Fibroblast of villous mesenchyme (primary cell): ENCODE measurements at places on chromosomes 2 and 18.

DNA sequence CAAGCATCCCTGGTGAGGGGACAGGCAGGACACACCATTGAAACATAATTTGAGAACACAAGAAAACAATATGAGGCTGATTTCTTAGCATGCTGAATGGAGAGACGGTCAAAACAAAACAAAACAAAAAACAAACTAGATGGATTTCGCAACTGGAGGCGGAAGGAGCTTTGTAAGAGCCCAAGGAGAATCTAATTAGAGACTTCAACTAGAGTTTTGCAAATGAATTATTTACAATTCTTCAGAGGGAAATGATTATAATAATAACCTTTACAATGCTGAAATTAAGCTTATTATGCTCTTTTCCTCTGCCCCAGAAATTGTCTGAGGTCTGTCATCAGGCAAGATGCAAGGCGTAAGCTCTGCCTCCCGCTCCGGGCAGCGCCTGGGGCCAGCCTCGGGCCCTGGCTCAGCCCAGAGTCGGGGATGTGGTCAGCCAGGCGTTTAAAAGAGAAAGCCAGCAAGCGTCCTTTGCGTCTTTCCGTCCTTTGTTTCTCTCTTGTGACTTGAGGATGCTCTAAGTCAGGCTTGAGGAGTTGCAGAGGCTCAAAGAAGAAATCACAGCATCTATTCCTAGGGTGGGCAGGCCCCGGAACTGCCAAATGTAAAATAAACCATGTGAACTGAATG is 139.6 kb downstream of the TWIST2 start:
- DNase-seq, result peak; percentile 73

DNA sequence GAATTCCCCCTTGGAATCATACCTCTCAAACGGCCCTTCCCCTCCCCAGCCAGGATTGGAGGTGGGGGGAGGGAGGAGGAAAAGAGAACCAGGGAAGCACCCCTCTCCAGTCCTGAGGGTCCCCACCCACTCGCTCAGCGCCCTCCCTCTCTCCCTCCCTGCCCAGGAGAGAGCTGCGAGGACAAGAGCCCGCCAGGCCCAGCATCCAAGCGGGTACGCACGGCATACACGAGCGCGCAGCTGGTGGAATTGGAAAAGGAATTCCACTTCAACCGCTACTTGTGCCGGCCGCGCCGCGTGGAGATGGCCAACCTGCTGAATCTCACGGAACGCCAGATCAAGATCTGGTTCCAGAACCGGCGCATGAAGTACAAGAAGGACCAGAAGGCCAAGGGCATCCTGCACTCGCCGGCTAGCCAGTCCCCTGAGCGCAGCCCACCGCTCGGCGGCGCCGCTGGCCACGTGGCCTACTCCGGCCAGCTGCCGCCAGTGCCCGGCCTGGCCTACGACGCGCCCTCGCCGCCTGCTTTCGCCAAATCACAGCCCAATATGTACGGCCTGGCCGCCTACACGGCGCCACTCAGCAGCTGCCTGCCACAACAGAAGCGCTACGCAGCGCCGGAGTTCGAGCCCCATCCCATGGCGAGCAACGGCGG is 14.4 kb downstream of the HOXD3 start:
- DNase-seq, result no peak

DNA sequence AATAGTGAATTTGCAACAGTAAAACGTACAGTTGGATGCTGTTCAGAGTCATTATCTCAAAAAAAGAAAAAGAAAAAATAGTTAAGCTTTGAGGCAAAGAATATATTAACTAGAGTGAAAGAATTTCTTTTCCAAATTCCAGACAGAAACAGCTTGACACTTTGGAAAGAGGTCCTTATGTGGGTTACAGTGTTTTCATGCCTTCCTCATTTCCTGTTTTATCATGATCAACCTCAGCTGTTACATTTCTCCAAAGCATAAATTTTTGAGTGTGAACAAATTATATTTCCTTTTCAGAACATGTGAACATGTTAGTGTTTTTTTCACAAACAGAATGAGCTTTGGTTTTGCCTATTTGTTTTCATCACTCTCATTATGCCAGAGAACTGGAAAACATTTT is 13.6 kb downstream of the FRZB start:
- no peak for DNase-seq

DNA sequence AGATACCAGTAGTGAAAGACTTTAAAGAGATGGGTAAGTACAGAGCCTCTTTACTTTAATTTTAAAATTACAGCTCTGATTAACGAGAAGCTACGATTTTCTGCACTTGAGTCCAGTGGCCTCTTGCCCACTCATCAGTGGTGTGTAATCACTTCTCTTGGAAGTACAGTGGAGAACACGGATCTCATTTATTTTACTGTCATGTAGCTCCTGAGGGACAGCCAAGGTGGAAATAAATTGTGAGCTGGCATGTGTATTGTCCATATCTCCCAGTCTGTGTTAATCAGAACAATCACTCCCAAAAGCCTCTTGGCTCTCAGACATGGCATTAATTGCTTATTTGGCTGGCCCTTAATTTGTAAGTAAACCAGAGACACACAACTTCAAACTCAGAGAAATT is 69.4 kb downstream of the LOXHD1 start:
- DNase-seq, result no peak

GRCh38 chr2:147660680-147661079 is 184.1 kb upstream of the ACVR2A start:
- peak; percentile 30 for DNase-seq

GRCh38 chr2:9166579-9167377 is 39.8 kb upstream of the ASAP2 start:
- no peak for DNase-seq

GRCh38 chr18:6879508-6880195 is 150.1 kb downstream of the ARHGAP28 start:
- DNase-seq, result no peak

DNA sequence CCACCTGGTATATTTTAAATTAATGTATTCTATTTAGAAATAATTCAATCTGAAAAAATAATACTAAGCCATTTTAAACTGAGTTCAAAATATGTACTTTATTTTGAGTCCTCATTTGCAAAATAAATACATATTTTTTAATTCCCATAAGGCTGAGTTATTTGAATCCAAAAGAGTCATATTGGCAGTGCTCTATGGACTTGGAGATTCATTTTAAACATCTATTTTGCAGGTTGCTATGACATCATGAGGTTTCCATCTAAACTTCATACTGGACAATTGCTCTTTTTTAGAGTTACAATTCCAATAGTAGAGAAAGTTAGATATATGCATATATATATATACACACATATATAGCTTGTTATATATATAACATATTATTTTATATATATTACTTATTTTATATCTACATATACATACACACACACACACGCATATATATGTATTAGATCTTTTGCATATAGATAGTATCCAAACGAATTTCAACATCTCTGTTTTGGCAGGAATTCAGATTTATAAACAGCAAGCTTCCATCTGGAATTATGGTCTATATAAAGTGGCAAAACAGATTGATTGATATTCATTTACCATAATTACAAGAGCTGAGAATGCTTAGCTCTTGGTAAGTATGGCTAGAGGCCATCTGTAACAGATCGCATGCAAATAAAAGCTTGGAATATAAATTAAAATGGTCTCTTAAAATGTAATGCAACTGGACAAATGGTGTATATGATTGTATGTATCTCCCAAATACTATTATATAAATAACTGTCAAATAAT is 34.9 kb downstream of the NOL4 start:
- DNase-seq, result no peak

- DNase-seq, result no peak
These were observed 159.7 kb downstream of the SMAD7 start for GRCh38 chr18:48790869-48791635.

DNA sequence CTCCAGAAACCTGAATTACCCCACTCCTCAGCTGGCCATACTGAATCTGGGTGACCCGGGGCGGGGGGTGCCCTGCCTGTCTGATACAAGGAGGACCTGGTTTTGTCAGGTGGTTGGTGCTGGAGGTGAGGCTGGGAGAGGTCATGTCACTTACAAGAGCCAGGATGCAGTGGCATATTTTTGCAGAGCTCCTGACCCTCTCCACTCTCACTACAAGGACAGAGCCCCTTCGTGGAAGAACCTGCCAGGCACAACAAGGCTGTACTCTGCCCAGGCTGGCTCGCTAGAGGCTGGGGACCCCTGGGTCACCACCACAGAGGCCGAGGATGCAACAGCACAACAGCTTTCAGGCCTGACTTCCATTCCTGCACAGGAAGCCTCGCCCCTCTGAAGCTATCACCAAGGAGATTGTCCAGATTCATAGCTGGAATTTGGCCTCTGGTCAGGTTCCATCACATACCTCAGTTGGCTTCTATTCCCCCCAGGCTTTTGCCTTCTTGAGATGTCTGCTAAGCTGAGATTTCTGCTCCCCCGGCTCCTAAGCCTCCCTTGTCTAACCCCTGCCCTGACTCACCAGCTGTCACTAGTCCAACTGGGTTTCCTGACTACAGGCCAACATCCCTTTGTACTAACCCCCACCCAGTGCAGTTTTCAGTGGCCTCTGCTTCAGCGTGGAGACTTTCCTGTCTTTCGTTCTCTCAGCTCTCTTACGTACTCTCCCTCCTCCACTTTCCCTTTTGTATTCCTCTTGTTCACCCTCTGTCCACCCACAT is 132.5 kb upstream of the EPAS1 start:
- DNase-seq, result peak; percentile 99
